ENCODE measurements at places on chromosomes 3 and 15.

- no peak for DNase-seq
Observed at GRCh38 chr3:179436517-179436916, 14.8 kb downstream of the GNB4 start.

- no peak for DNase-seq
Observed at GRCh38 chr15:68114356-68114755, 60.2 kb downstream of the PIAS1 start.

DNA sequence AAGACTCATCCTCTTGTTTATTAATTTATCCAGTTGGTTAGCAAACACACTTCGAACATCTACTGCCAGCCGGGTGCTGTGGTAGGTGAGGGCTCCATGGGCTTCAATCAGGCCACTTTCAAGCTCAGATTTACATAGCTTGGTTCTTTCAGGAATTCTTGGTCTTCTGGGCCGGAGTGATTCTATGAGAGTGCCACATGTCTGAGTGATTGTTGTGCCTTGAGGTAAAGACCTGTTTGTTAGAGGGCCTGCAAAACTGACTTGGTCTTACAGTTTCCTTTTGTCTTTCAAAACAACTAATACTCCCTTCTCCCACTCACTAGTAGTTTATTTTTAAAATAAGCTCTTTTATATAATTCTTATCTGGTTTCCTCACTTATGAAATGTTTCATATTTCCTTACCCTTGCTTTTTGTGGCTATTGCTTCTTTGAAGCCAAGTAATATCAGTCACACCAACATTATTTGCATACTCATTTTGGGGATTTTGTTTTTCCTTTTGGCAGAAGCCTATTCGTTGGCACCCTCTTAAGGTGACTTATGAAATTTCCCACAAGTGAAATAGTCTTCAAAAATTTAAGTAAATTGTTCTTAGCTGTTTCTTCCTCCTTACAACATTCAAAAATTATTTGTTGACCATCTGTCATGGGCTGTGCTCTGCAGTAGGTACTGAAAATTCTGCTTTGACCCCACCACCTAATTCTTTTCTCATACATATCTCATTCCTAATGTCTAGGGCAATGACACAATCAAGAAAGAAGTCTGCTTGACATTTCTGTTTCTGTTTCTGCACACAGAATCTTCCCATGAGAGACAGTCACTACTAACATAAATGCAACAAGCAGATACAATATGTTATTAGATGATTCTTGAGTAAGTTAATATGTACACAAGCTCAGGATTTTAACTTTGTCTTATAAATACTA is 120.2 kb downstream of the LRRC28 start:
- no peak for DNase-seq

DNA sequence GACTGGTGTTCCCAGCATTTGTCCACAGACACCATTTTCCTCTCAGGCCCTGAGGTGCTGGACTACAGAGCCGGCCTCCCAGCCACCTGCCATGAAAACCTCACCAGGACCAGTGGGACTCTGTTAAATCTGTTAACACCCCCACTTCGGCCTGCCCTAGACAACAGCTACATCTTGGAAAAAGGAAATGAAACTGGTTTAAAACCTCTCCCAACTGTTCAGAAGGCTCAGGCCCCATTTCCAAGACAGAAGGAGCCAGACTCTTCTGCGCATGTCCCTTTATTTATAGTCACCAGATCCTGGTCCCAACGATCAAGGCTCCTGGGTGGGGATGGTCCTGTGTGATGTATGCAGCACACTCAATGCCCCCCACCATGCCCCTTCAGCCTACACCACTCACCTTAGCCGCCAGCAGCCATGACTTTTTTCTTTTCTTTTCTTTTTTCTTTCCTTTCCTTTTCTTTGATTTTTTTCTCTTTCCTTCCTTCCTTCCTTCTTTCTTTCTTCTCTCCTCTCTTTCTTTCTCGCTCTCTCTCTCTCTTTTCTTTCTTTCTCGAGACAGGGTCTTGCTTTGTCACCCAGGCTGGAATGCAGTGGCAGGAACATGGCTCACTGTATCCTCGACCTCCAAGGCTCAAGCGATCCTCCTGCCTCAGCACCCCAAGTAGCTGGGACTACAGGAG is 25.5 kb upstream of the FLNB start:
- no peak for DNase-seq

- DNase-seq = no peak
Observed at GRCh38 chr15:89905846-89906378, 6.8 kb downstream of the ARPIN start.

- DNase-seq = peak; percentile 36
Observed at GRCh38 chr15:64046421-64047153, at the start of gene DAPK2. Gene DAPK2, minus strand, starts transcription at chr15:64046485. Its CDS starts 6,224 bp downstream, at chr15:64040261.

GRCh38 chr3:40096661-40097111 is 212.8 kb upstream of the EIF1B start:
- no peak for DNase-seq

DNA sequence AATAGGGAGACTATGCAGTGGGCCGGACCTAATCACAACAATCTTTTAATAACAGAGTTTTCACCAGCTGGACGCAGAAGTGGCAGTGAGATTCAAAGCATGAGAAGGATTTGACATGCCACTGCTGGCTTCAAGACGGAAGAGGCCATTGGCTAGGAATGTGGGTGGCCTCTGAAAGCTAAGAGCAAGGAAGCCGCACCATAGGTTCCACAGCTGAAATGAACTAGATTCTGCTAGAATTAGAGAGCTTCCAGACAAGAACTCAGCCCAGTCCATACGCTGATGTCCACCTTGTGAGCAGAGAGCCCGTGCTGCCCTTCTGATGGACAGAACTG is 6.9 kb upstream of the NCBP2 start:
- no peak for DNase-seq

- no peak for DNase-seq
Observed at GRCh38 chr3:24810881-24811280, 316.2 kb upstream of the THRB start.

DNA sequence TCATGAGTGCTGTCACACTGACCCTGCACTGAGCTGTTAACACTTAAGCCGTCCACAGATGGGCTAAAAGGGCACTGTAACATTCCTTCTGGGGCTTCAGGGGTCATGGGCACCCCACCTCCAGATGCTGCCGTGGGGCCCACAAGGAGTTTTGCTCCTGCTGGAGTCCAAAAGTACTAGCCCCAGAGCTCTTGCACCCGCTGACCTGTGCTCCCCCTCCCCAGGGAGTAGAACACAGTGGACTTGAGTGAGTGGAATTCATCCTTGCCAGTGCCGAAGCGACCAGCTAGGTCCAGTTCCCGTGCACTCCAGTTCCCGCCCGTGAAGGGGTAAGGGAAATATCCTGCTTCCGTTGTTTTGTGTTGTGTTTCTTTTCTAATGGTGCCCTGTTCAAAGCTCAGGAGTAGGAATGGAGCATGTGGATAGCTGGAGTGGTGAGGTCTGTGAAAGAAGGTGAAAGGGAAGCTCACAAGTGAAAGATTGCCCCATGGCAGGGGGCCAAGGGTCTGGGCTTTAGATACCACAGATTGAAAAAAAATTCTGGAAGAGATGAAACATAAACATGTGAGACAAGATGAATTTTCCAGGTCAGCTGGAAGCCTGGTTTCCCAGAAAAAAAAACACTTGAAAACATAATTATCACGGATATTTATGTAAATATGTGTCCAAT is 36.6 kb downstream of the SLCO2A1 start:
- DNase-seq = no peak

GRCh38 chr15:78841891-78842290 is 30.6 kb upstream of the ADAMTS7 start:
- no peak for DNase-seq

- DNase-seq = no peak
Observed at GRCh38 chr3:190854062-190854461, 8.4 kb downstream of the GMNC start.

- DNase-seq = no peak
Observed at GRCh38 chr3:153328690-153329089, 166.7 kb downstream of the RAP2B start.

DNA sequence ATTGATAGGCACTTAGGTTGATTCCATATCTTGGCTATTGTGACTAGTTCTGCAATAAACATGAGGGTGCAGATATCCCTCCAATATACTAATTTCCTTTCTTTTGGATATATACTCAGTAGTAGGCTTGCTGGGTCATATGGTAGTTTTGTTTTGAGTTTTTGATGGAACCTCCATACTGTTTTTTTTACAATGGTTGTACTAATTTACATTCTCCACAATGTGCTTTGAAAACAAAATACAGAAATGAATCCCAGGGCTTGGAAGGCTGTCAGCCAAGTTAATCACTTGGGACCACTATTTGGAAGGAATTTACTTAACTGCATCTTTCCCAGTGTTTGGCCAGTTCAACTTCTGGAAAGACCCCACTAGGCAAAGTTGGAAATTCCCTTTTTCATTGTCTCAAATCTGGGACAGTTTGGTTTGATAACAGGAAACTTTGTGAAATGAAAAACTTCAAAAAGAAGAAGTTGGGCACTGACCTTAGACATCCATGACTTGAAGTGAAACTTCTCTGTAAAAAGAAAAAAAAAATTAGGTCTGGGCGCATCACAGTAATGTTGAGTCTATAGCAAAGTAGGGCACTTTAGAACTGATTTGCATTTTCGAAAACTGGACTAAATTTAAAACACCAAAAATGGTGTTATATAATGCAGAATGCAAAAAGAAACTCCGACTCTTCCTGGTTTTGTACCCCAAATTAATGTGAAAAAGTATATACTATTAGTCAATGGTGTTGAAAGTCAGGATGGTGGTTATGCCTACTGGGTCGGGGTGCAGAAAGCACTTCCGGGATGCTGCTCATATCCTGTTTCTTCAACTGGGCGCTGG is 6.0 kb downstream of the CTSH start:
- DNase-seq = no peak

DNA sequence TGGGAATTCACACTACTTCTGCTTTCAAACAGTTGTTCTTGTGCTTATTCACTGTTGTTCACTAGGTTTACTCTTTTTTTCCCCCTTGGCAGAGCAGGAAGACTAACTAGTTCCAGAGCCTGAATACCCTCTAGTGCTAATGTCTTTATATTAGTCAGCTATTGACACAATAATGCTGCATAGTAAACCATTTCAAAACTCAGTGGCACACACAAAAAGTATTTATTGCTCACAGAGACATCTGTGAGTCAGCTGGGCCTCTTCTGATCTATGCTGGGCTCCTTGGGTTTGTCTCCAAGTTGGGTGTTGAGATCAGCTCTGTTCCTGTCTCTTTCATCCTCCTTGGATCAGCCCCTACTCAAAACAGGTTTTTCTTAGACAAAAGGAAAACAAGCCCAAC is 51.1 kb downstream of the RSRC1 start:
- no peak for DNase-seq

DNA sequence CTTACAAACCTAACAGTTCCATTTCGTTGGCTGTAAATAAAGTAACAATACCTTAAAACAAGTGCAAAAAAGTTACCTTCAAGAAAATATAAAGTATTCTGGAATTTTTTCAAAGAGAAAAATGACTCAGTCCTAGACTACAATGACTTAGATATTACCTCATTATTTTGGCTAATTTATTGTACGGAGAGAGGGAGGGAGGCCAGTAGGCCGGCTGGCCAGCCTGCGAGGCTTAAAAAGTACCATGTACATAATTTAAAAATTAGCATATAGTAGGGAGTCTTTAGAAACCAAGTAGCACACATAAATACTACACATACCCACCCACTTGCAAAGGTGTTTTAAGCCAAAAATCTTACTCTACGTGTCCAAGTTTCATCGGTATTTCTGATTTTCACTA is 41.9 kb upstream of the MAP4 start:
- no peak for DNase-seq

GRCh38 chr3:3615533-3615932 is 183.7 kb upstream of the LRRN1 start:
- DNase-seq = no peak

DNA sequence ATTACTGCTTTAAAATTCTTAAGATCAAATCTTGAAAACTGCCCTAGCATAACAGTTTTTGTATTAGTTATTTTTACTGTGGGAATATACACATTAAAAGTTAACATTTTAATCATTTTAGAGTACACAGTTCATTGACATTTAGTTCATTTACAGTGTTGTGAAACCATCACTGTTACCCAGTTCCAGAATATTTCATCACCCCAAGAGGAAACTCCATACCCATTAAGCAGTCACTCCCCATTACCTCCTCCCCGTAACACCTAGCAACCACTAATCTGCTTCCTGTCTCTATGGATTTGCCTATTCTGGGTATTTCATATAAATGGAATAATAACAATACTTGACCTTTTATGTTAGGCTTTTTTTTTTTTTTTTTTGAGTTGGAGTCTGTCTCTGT is 164.1 kb upstream of the LRRFIP2 start:
- no peak for DNase-seq

DNA sequence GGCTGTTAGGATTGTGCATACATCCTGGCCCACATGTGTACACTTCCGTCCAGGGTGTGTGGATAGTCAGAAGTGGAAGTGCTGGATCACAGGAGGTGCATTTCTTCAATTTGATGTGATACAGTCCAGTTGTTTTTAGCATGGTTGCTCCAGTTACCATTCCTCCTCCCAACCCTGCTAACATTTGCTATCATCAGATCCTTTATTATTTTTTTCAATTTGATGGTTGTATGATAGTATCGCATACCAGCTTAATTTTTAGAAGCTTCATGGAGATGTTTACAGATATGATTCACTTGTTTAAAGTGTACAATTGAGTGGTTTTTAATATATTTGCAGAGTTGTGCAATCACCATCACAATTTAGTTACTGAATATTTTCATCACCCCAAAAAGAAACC is 202.7 kb downstream of the ITPR1 start:
- no peak for DNase-seq

All from activated CD4-positive, alpha-beta T cell treated with anti-CD3 and anti-CD28 coated beads, Interleukin-2, amount 50 U/mL, for 24 hours (primary cell).